SJCRH30 (cell line): ENCODE measurements at places on chromosomes 1 and 21.
A peak's percentile ranks its signal among the peaks of the same experiment; 100 is the strongest.

- DNase-seq, result no peak
Measured at GRCh38 chr1:47661040-47661439, 223.2 kb downstream of the FOXD2 start.

DNA sequence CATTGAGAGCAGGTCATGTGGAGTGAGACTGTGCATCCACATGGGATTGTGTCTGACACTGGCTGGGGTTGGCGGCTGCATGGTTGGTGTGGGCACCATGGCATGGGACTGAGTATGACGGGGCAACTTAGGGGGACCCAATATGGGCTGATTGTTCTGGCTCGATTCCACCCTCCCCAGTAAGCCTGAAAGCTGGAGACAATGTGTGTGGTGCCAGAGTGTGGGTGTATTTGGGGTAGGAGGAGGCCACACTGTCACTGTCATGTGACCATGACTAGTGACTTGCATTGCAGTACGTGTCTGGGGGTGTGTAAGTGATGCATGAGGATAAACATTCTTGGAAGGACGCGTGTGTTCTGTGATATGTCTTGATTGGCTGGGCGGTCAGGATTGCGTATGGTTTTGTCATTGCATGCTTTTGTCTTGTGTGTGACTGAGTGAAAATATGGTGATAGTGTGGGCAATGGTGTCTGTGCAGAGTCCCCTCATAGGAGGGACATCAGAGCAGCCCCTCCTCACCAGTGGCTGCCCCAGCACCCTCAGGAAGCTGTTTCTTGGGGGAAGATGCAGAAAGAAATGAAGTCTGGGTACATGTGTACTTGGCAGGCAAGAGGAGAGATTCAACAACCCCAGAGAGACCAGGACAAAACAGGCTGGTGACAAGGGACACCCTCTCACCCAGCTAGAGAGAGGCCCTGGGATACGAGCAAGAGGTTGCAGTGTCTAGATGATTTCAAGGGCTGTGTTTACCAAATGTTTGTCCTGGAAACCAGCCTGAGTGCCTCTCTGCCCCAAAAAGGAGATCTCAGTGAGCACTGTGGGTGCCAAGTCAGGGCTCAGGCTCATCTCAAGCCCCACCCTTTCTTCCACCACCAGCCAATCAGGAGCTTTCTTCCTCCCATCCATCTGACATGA is 36.3 kb downstream of the SDC3 start:
- DNase-seq, result no peak

GRCh38 chr1:226526801-226527595 is 21.6 kb upstream of the STUM start:
- DNase-seq, result peak; percentile 65

GRCh38 chr1:157994704-157995582 is 1.5 kb downstream of the KIRREL1 start:
- DNase-seq, result no peak

GRCh38 chr21:44691686-44692085 is 5.3 kb upstream of the KRTAP10-12 start:
- peak; percentile 18 for DNase-seq

- no peak for DNase-seq
Measured at GRCh38 chr21:46503922-46504550, 45.3 kb downstream of the DIP2A start.

DNA sequence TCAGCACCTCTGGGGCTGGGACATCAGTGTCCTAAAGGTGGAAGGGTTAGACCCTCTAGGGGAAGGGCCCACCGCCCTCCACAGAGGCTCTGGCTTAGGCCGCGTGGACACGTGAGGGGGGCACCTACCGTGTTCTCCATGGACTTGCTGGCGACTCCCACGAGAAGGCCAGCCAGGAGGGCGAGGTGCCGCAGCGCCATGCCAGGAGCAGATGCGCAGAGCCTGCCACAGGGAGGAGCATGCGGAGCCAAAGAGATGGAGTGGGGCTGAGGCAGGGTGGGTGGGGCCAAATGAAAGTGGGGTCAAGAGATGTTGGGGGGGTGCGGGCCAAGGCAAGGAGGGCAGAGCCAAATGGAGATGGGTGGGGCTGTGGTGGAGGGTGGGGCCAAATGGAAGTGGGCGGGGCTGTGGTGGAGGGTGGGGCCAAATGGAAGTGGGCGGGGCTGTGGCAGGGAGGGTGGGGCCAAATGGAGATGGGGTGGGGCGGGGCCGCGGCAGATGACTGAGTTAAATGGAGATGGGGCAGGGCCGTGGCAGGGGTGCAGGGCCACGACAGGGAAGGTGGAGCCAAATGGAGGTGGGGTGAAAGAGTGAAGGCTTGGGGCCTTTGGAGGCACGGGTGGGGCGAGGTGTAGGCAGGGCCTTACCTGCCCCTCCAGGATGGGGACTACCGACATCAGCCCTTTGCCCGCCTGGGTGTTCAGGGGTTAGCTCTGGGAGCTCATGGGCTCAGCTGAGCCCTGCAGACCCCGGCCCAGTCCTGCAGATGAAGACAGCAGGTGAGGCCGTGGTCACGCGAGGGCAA is 17.4 kb upstream of the RNF223 start:
- no peak for DNase-seq

DNA sequence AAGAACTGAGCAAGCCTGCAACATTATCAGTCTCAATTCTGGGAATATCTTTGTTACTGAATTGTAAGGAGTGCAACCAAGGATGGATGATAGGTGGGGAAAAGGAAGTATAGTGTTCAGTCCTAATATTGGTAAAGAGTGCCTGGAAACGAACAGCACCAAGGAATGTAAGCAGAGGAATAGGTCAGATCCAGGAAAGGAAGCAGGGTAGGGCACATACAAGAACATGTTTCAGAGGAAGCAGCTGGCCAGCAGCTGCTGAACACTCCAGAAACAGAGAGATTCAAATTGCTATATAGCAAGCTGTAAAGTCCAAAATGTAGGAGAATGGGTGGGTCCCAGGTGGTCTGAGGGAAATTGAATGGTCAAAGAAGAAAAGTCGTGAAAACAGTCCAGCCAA is 37.9 kb downstream of the CRB1 start:
- no peak for DNase-seq

- no peak for DNase-seq
Measured at GRCh38 chr1:54153535-54154439, 987 bp upstream of the CDCP2 start.

GRCh38 chr1:203302456-203302855 is 2.9 kb upstream of the BTG2 start:
- no peak for DNase-seq

- DNase-seq, result no peak
Measured at GRCh38 chr1:211487082-211487481, 4.9 kb downstream of the RD3 start.
